WERI-Rb-1 (cell line): ENCODE measurements at places on chromosomes 7 and 10.

DNA sequence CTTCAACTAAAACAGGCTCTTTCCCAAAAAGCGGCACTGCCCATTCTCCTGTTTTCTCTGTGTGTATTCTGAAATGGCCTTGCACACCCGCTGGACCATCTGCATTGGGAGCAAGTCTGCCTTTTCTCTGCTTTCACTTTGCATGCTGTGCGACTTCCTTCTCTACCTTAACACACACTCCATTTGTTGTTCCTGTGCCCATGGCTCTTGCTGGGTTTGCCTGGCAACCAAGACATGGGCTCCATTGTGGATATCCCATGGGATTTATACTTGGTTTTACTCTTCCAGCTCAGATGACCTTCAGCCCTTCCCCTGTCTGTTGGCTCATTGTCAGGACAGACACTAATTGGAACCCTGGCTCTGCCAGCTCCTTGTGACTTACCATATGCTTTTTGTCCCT, 465.3 kb downstream of the REEP3 start:
- no peak for DNase-seq

DNA sequence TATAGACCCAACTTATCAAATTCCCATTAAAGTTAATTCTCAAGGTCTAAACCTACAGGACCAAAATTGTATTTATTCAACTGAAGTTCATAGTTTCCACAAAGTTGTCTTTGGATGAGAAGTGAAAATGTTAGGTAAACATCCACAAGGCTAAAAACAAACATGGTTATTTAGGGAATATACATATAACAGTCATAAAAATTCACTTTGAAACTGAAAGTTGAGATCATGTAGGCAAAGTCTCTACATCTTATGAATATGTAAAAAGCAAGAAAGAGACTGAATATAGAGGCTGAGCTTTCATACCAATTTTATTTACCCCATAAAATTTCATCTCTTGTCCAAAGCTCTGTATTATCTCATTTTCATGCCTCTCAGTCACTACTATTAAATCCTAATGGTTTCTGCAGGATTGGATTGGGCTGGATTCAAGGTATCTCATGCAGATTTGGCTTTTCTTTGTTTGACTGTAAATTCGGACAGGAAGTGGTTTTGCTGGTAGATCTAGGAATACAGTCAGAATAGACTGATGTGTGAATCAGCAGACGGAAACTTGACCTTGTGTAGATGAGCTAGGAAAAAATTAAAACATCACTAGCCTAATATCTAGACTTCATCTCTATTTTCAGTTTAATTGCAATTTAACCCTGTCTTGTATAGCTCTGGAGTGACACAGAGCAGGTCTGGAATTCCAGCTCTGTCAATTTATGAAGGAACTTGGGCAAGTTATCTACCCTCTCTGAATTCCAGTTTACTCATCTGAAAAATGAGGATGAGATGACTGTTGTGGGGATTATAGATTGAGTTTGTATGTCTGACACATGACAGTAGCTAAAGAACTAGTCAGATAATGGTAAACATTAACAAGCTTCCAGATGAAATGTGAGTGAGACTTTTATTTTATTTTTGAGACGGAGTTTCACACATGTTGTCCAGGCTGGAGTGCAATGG, 27.3 kb upstream of the SKAP2 start:
- no peak for DNase-seq

DNA sequence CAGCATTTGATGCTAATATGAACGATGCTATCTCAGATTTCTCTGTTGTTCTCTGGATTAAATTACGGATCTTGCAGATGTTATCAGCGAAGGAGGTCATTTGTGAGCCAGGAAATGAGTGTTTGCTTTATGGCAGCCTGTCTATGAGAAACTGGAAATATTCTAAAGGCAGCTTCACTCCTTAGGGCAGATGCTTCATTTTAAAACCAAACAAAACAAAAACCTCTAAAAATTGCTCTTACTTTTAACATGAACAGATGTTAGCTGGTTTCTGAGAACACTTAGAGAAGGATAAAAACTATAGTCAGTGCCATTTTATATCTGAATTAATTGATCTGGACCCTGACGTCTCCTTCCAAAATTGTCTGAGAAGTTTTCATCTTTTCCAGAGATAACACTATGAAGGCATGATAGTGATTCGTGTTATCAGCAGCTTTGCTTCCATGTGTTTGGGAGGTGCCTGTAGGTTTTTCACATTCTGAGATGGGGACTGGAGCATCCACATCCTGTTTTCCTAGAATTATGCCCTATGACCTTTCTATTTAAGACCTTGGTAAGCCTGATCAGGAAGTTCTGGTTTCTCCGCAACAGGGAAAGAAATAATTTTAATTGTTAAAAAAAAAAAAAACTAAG, 53.1 kb downstream of the CPED1 start:
- DNase-seq = no peak

DNA sequence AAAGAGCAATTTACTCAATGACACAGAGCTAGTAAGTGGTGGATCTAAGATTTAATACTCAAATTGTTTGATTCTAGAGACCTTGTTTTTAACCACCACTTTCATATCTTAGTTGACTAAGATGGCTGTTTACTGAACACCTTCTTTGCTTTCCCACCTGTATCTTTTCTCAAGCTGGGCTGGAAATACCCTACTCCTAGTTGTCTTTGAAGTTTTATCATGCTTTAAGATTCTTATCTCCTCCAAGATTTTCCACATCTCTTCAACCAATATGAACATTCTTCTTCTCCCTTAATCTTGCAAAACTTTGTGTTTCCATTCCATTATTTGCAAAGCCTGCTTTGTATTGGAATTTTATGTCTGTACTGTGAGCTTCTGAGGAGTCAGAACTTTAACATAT, 157.9 kb downstream of the NXPH1 start:
- no peak for DNase-seq

DNA sequence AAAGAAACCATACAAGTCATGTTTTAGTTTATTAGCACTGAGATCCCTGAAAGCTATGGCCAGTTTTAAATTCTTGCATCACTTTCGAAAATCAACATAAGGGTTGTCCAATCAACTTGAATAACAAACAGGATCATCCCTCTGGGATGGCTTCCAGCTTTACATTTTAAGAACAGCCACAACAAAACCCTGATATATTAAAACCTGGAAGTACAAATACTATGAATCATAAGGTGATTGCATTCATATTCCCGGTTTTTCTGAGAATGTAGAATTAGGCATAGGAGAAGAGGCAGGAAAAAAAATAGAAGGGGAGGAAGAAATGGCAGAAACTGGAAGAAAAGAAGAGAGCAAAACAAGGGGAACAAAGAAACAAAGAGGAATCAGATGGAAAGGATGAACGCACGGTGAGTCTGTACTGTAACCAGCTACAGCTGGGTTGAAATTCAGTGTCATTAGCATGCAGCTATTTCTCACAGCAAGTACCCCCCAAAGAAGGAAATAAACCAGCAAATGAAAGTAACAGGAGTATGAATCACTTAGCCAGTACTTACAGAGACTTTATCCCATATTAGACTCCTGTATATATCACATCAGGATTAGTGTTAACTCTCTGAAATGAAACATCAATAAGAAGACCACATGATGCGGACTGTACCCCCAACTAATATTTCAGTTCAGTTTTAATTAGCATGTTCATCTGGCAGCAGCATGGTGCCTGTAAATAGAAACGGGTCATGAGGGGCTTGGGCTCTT, 301.3 kb downstream of the RNLS start:
- no peak for DNase-seq

- peak; percentile 46 for DNase-seq
Observed at GRCh38 chr10:77494327-77494726, 143.3 kb downstream of the KCNMA1 start.

DNA sequence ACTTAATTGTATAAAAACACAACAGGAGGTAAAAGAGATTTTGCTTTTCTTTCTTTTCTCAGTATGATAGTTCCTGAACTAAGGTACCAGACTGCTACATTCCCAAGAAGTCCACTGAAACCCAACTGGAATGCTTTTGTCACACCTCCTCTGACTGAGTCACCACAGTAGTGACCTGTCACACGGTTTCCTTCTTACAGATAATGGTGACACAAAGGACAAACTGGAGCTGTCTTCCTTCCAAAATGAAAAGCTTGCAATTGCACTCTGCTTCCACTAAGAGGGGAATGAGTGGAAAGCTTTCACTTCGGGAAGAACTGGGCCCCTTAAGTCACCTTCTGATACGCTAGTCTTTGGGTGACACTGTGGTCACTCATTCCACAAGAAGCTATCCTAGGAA, 122.2 kb downstream of the KMT2E start:
- no peak for DNase-seq

- peak; percentile 38 for DNase-seq
Observed at GRCh38 chr7:106736508-106737201, 75.7 kb upstream of the CCDC71L start.

DNA sequence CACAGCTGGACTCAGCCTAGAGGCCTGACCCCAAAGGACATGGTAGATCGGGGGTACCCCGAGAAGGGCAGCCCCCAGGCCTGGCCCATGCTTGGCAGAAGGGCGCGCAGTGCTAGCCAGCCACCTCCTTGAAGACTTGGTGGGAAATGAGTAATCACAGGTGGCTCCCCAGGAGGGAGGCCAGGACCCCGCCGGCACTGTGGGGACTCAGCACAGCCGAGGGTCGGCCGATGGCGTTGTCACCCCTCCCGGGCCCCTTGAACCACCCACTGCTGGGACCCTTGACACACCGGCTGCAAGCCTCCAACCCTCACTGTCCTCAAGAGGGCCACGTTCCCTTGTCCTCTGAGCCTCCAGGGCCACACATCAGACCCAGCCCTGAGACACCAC, 27.7 kb downstream of the ADGRA1 start:
- no peak for DNase-seq

- no peak for DNase-seq
Observed at GRCh38 chr10:15504101-15504840, 133.2 kb upstream of the FAM171A1 start.

GRCh38 chr10:63465293-63466143, at the start of gene JMJD1C:
Gene JMJD1C (minus strand): TSS chr10:63465977. CDS start chr10:63465662, 315 bp downstream.
- DNase-seq = peak; percentile 87

GRCh38 chr7:148712678-148713329, 14.1 kb downstream of the CUL1 start:
- no peak for DNase-seq

- no peak for DNase-seq
Observed at GRCh38 chr7:123271231-123271630, 71.5 kb upstream of the SLC13A1 start.

- no peak for DNase-seq
Observed at GRCh38 chr7:103686064-103686463, 240.1 kb upstream of the SLC26A5 start.

DNA sequence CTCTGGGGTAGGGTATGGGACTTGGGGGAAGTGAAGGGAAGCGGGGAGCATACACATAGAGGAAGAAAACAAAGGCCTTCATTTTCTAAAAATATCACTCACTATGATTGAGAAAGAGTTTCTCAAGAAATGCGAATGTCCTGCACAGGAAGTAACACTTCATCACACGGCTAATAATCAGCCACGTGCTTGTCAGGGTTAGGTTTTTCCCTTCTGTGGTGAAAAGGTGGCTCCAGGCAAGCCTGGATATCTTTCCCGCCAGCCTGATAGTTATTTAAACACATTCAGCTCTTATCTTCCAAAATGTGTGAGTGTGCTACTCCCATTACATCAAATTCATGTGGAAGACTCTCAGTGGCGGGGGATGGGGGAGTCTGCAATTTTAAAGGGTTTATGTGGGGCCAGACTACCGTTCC, 166.4 kb upstream of the ADO start:
- DNase-seq = no peak

- no peak for DNase-seq
Observed at GRCh38 chr10:8254350-8254749, 199.9 kb downstream of the GATA3 start.

DNA sequence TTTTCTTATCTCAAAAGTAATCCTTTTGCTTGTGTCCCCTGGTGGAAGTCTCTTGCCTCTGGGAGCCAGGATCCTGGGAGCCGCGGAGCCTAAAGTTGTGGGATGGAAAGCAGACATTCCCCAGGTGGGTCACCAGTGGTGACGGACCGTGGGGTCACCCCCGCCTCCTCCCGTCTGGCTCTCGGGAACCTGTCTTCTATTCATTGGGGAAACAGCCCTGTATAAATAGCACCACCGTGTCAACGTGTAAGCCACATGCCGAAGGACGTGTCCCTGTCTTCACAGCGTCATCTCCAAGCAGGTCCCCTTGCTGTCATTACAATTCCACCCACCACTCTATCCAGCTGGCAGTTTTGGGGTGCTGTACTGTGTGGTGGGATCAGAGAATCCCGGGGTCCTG, 87.5 kb downstream of the ELFN1 start:
- DNase-seq = no peak

- DNase-seq = no peak
Observed at GRCh38 chr10:114772496-114773196, 48.9 kb upstream of the FHIP2A start.

DNA sequence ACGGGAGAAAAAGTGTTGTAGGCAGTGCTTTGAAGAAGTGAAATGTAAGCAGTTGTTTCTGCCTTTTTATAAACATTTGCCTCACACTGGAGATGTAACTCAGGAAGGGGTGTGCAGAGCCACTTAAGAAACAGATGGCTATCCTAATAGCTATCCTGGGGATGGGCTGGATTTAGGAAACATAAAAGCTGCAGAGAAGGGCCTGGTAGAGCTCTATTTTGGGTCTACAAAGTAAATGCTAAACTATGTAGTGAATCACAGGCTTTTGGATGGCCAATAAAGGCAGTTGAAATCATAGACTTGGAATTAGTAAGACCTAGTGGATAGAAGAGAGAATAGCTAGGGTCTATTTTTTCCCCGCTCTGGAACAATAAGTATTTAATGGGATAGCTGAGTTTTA, 79.9 kb upstream of the AGR3 start:
- DNase-seq = no peak

GRCh38 chr7:24979470-24979862, 512 bp downstream of the OSBPL3 start:
- peak; percentile 68 for DNase-seq

DNA sequence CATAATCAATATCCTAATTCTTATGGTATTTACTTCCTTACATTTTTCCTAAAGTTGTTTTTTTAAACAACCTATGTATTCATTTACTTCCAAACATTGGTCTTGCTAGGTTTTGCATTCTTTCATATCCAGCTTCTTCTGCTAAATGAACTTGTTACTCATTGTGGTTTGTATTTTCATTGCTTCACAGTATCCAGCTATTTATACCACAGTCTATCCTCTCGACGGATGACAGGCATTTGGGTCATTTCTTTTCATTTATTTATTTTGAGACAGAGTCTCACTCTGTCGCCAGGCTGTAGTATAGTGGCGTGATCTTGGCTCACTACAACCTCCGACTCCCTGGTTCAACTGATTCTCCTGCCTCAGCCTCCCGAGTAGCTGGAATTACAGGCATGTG, 66.8 kb downstream of the CCDC6 start:
- DNase-seq = no peak

GRCh38 chr10:52346394-52347326, 32.6 kb downstream of the DKK1 start:
- no peak for DNase-seq

- no peak for DNase-seq
Observed at GRCh38 chr7:106659166-106659962, 1.6 kb downstream of the CCDC71L start.
